Stimulated activated CD4-positive, alpha-beta T cell treated with anti-CD3 and anti-CD28 coated beads, TNF-alpha, amount 100 ng/mL, for 48 hours (primary cell): ENCODE measurements at places on chromosomes 7 and 10.

GRCh38 chr7:138610671-138611170 is 90.4 kb downstream of the SVOPL start:
- DNase-seq = no peak

DNA sequence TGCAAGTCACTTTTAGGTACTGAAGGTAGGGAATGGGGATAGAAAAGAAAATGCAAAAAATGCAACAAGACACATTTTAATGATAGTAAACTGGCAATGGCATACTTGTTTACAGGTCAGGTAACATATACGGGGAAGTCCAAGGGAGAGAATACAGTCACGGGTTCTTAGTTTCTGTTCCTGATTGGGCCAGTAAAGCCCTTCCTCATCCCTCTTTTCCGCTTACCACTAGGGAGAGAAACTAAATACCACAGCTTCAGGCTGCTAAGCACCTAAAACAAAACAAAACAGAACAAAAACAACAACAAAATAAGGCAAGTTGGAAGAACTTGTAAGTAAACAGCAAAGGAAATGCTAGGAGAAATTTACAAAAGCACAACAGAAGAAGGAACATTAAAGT is 65.2 kb upstream of the OGDHL start:
- no peak for DNase-seq

- DNase-seq = no peak
Observed at GRCh38 chr10:34959786-34960185, 130.4 kb downstream of the CUL2 start.

GRCh38 chr10:1050554-1050953 is 1.6 kb upstream of the IDI1 start:
- no peak for DNase-seq

DNA sequence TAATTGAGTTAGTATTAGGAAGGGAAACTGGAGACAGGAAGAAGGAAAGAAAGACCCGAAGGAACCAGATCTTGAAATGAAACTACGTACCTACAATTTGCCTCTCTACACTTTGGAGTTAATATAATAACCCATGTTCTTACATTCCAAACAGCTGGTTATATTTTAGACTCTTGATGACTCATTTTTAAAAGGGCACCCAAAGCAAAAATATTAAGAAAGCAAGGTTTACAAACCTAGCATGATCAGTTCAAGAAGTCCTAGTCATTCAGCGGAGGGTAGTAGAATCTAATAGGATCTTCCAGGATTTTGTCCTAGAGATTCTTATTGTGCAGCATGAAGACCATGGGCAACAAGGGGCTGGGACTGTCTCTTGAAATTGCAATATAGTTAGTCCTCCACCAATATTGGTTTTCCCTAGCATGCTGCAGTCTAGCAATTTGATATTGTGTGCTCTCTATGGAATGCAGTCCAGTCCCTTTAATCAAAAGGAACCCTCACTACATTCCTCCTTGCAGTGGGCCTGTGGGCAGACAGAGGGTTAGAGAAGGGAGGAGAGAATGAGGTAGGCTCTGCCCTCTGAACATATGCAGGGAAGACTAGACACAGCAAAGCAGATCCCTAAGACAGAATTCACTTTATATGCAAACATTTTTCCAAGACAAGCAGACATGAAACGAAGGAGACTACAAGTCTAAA is 230.3 kb downstream of the INHBA start:
- no peak for DNase-seq

GRCh38 chr7:128879939-128880746 is 17.5 kb downstream of the ATP6V1F start:
- DNase-seq = no peak

DNA sequence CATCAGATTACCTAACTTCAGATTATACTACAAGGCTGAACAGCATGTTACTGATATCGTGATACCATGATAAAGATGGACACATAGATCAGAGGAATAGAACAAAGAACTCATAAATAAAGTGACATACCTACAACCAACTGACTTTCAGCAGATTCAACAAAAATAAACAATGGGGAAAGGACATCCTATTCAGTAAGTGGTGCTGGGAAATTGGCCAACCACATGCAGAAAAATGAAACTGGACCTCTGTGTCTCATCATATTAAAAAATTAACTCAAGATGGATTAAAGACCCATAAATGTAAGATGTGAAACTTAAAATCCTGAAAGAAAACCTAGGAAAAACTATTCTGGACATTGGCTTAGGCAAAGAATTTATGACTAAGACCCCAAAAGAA is 158.6 kb downstream of the ZEB1 start:
- no peak for DNase-seq

- no peak for DNase-seq
Observed at GRCh38 chr7:117751775-117752174, 121.5 kb downstream of the CTTNBP2 start.

DNA sequence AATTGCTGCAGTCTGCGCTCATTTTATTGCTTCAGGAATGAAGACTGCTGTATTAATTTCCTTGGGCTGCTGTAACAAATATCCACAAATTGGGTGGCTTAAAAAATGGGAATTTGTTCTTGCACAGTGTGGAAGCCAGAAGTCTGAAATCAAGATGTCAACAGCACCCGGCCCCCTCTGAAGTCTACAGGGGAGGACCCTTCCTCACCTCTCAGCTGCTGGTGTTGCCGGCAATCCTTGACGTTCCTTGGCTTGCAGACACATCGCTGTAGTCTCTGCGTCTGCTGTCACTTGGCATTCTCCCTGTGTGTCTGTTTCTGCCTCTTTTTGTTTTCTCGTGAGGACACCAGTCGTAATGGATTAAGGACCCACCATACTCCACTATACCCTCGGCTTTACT is 166.2 kb downstream of the PTPN20 start:
- no peak for DNase-seq

GRCh38 chr10:30436671-30437030 is 2.7 kb downstream of the MAP3K8 start:
- no peak for DNase-seq

- peak; percentile 29 for DNase-seq
Observed at GRCh38 chr7:151992375-151992774, 33.1 kb upstream of the GALNT11 start.

GRCh38 chr7:91319351-91319750 is 55.1 kb downstream of the FZD1 start:
- DNase-seq = no peak

DNA sequence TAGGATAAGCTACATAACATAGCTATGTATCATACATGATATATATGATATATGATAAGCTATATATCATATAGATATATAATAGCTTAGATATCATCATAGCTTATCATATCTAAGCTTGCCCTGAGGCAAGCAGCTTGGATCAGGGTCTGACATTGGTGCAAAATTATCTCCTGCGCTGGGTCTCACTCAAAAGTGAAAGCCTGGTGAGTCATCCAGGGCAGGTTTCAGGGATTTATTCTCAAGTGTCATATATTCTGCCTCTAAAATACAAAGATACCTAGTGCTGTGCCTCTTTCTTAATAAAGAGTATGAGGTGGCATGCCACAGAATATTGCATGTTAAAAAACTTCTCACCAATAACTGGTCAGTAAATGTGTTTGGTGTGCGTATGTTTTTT is 105.9 kb downstream of the CDC14C start:
- DNase-seq = no peak

- no peak for DNase-seq
Observed at GRCh38 chr7:45923818-45924217, 2.7 kb upstream of the IGFBP3 start.

DNA sequence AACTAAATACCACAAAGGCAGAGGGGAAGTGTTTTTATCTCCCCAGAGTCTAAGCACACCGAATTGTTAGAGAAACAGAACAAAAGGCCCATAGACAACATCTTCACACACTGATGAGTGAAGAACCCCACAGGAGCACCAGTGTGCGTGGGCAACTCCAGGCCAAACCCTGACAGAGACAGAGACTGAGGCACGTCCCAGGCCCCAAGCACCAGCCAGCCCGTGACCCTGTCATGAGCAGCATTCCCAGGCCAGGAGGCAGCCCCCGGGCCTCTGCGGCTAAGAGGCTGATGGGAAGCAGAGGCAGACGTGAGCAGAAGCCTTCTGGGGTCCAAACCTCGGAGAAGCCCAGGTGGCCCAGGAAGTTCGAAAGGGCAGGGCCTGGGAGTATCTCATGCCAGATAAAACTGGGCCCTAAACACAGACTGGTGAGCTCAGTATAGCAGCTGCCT is 184.4 kb downstream of the TCERG1L start:
- no peak for DNase-seq

GRCh38 chr7:93021748-93022147 is 96.0 kb downstream of the SAMD9 start:
- DNase-seq = no peak

GRCh38 chr7:152760854-152761748 is 1.5 kb downstream of the ACTR3B start:
- DNase-seq = peak; percentile 8

DNA sequence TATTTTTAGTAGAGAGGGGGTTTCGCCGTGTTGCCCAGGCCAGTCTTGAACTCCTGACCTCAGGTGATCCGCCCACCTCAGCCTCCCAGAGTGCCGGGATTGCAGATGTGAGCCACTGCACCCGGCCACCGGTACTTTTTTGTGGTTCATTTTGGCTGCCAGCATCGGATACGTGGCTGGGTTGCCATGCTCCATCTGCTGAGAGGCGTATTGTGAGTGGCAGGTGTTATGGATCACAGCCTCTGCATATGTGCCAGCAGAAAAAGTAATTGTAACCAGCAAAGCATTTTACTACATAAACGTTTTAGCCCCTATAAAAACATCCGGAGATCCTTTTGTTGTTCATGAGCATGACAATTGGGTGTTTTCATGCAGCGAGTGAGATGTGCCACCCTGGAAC is 7.1 kb downstream of the FOXK1 start:
- DNase-seq = no peak

- DNase-seq = no peak
Observed at GRCh38 chr7:130669085-130669700, 645 bp upstream of the COPG2 start.

GRCh38 chr10:76119515-76119914 is 688.1 kb downstream of the LRMDA start:
- DNase-seq = no peak

DNA sequence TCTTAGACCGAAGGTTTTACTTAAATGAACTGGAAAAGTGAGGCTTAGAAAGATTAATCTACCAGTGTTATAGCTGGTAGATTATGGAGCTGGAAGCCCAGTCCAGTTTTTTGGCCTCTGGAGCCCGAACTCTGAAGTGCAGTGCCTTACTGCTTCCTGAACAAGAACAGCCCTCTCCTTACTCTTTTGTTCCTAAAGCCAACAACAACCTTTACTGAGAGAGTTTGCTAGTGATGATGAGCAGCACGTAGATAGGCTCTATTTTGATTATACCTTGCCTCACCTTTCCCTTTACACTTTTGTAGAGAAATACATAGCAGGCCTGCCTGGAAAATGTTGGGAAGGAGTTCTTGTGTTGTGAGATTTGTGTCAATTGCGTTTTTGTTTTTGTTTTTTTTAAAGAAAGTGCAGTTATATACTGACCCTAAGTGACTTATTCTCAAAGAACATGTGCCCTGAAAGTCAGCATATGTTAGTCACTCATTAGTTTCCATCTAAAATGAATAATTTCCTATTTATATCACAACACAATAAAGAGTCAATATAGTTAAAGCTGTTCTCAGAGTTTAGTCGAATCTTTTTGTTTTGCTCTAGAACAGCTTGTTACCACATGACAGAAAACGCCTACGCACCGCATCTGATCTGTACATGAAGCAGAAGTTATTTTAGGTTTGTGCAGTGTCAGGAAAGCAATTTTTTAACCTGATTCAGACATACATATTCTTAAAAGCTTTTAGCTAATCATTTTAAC is 33.0 kb downstream of the PLEKHA1 start:
- peak; percentile 71 for DNase-seq

GRCh38 chr7:138125119-138125518 is 48.9 kb downstream of the AKR1D1 start:
- no peak for DNase-seq

GRCh38 chr10:117216611-117217195 is 19.4 kb downstream of the KCNK18 start:
- DNase-seq = peak; percentile 49

GRCh38 chr7:50818324-50818723 is 35.6 kb upstream of the GRB10 start:
- DNase-seq = no peak

DNA sequence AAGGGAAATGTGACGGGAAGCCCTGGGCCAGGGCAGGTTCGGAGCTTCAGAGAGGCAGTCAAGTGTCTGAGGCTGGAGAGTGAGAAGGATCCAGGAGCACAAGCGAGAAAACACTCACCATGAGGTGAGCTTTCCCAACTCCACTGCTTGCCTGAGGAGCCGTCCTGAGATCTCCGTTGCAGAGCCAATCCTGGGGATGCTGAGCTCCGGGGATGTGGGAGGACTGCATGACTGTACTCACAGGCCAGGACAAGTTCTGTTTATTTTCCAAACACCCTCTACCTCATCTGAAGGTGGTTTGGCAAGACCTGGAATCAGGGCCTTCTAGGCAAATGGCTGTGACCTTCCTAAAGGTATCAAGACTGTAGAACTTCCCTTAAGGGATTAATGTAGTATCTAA is 38.7 kb downstream of the GLI3 start:
- DNase-seq = no peak

DNA sequence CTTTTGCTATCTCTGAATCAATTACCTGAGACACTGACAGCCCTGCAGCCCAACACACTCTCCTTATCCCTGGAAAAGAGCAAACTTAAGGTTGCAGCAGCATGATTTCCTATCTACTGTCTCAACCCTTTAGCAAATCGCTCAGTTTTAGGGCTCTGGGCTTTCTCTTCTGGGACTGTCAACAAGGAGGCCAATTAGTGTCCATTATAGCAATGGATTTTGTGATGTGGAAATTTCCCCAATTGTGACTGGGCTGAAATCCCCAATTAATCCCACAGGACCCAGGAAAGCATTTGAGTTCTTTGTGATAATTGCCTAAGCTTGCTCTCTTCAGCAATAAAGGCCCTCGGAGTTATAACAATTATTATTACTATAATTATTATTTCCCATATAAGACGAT is 197.0 kb downstream of the ZNF438 start:
- DNase-seq = no peak

DNA sequence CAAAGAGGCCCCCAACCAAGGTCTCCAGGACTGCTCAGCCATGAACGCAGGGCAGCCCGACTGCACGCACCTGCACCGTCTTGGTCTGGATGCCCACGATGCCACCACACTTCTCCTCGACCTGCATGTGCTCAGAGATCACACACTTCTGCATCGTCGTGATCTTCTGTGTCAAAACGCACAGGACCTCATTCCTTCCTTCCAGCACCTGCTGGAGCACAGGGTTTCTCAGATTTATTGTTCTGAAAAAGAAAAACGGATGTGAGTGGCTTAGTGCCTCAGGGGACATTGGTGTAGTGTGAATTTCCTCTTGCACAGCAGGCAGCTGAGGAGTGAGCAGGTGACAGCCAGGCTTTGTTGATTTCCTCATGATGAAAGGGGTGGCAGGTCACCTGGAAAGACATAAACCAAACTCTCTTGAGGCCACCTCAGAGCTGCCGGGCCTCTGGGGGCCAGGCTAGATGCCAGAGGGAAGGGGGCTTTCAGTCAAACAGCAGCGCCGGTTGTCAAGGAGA is 38.2 kb downstream of the GSDME start:
- no peak for DNase-seq

DNA sequence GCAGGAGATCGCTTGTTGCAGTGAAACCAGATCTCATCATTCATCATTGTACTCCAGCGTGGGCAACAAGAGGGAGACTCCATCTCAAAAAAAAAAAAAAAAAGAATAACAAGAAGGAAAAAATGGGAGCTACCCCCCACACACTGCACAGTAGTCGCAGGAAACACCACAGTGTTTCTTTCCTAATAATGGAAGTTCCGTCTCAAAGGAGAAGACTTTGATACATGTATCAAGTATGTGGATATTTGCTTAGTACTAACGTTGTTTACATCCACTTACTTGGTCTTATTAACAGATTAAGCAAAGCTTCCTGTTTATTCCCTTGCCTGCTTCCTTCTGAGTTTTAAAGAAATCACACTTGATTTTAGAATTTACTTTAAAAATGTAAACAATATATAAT is 22.2 kb downstream of the YAE1 start:
- DNase-seq = no peak
